Hematopoietic multipotent progenitor cell treated with erythropoietin and hydrocortisone succinate and interleukin-3 and kit ligand, for 4 days (in vitro differentiated cells): ENCODE measurements at places on chromosomes 6 and 20.

GRCh38 chr20:23314699-23315098, 35.9 kb upstream of the NXT1 start:
- DNase-seq: no peak

GRCh38 chr20:50892394-50892793, 38.8 kb downstream of the ADNP start:
- no peak for DNase-seq

- DNase-seq: no peak
These were observed 1.5 kb downstream of the SLC23A2 start for GRCh38 chr20:4999788-5000187.

- DNase-seq: no peak
These were observed 32.8 kb upstream of the CEP85L start for GRCh38 chr6:118683881-118684872.

GRCh38 chr6:79947191-79948186, at the start of gene ELOVL4:
ELOVL4 (minus strand) TSS chr6:79947553; CDS start chr6:79947279, 274 bp downstream.
- peak; percentile 47 for DNase-seq

- no peak for DNase-seq
These were observed 15.5 kb upstream of the TPBG start for GRCh38 chr6:82348130-82348529.

GRCh38 chr6:28693751-28694443, 168.2 kb downstream of the GPX5 start:
- DNase-seq: no peak

GRCh38 chr6:36360241-36361054, 23.8 kb upstream of the BNIP5 start:
- peak; percentile 92 for DNase-seq

GRCh38 chr20:43302936-43303335, 113.2 kb upstream of the PTPRT start:
- DNase-seq: no peak

DNA sequence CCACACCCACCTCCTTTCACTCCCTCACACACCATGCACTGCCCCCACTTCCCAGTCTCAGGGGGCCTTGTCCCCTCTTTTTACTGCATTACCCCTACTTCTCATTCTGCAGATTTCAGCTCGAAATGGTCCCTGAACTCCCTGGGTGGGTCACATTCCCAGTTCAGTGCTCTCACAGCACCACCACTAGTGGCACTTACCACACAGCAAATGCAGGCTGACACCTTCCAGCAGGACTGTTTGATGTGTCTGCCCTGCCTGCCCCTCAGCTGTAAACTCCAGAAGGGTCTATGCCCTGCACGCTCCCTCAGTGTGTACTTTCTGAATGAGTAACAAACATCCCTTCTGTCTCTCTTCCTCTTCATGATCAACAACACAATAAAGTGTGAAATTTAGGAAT, 4.0 kb downstream of the DYNLT1 start:
- DNase-seq: no peak

- DNase-seq: no peak
These were observed 11.6 kb downstream of the SOX4 start for GRCh38 chr6:21605166-21605565.

- no peak for DNase-seq
These were observed 15.7 kb downstream of the SLC23A2 start for GRCh38 chr20:4985658-4986057.

DNA sequence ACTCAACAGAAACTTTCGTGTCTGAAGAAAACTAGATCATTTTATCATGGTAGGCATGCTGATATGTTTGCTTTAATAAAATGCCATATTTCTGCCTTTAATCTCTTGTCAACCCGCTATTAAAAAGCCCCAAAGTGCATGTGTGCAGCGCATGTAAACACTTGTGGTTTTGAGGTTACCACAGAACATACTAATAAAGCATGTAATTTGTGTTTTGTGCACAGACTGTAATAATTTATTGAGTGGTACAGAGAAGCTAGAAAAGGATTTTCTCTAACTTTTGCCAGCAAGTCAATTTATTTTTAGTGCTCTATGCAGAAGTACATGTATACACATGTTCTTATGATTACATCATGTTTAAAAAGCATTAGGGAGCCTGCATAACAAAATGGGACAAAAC, 349.9 kb upstream of the SLC35B3 start:
- DNase-seq: peak; percentile 0

GRCh38 chr6:34285448-34286164, 36.8 kb upstream of the SMIM29 start:
- no peak for DNase-seq

GRCh38 chr20:2817341-2817726, 1.2 kb downstream of the TMEM239 start:
- no peak for DNase-seq

DNA sequence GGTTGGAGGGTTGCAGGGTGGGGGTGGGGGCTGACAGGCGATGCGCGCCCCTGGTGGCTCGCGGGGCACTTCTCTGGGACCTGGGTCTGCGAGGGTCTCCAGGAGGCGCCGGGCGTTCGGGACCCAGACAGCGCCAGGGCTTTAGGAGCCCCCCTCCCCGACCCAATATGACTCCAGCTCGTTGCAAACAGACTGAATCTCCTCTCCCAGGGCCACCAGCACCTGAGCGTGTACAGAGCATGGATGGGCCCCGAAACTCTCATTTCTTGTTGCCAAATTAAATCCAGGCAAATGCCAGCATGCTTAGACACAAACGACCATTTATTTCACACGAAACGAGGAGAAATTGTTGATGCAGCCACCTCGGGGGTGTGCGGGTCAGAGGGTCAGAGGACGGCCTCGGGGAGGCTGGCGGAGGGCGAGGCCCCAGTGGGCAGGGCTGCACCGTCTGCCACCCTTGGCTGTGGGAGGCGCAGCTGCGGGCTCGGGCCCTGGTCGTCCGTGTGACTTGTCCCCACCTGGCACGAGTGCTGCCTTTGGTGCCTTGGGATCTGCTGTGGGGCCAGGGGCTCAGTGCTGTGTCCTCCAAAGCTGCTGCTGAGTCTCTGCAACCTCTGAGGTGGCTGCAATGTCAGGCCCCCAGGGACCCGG, 20.9 kb upstream of the GATA5 start:
- DNase-seq: peak; percentile 62

DNA sequence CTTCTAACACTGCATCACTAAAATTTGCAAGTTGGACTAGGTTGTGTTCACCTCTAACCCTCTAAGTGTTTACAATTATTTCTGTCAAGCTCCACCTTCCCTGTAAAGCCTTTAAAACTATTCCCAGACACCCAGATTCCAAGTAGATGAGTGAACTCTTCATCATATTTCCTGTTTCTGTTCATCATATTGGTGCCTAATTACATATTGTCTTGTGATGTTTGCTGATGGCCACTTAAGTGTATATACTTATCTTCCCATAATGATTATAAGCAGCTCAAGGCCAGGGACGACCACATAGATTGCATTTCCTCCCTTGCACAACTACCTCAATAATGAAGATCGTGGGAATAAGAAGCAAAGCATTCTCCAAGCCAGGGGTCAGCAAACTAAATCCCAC, 16.8 kb downstream of the TNFRSF21 start:
- DNase-seq: no peak

DNA sequence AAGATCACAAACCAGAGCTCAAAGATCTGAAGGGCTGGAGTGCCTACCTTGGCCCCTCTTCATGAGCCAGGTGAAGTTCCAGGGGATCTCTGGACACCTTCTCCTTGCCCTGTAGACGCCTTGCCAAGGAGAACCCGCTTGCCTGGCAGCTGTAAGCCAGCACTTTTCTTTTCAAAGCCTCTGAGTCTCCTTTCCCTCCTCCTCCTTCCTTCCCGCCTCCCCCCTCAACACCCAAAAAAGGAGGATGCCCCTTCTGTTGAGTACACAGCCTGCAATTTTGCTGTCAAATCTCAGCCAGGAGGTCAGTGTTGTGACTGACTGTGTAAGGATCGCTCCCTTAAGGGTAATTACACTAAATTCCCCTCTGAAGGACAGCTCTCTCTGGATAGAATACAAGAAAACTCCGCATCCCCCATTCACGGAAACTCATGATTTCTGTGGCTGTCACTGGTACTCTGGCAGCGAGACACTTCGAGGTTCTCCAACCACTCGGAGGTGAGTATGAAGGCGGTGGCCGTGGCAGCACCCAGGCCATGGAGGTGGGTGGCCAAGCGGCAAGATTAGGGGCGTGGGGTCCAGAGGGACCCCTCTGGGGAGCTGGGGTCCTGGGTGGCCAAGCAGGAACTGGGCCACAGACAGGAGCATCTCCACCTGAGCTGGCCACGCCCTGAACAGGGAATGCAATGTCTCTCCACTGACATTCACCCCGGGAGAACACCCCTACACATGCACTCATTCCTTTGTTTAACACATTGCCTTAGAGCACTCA, 23.2 kb upstream of the FOXP4 start:
- no peak for DNase-seq

- DNase-seq: peak; percentile 84
These were observed 26.3 kb downstream of the C6orf89 start for GRCh38 chr6:36912030-36912454.

GRCh38 chr20:10573273-10573950, 100.4 kb downstream of the JAG1 start:
- no peak for DNase-seq

- DNase-seq: no peak
These were observed 157.6 kb upstream of the OLIG3 start for GRCh38 chr6:137651591-137652335.

DNA sequence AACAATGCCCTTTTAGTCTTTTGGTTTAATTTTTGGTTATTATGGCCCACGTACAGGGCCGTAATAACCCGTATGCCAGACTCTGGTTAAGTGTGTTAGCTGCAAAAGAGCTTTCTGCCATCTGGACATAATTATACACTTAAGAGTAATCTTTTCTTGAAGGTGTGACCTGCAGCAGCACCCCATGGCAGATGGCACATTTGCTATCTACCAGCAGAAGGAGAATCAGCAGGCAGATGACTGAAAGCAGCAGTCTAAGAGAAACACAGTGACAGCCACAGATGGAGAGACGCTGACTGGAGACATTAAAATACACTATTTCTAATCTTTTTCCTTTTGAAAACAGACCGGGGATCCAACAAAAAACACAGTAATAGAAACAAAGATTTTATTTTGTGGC, 18.7 kb downstream of the ASF1A start:
- no peak for DNase-seq

- DNase-seq: no peak
These were observed 41.3 kb upstream of the SNAP25 start for GRCh38 chr20:10177326-10177725.

DNA sequence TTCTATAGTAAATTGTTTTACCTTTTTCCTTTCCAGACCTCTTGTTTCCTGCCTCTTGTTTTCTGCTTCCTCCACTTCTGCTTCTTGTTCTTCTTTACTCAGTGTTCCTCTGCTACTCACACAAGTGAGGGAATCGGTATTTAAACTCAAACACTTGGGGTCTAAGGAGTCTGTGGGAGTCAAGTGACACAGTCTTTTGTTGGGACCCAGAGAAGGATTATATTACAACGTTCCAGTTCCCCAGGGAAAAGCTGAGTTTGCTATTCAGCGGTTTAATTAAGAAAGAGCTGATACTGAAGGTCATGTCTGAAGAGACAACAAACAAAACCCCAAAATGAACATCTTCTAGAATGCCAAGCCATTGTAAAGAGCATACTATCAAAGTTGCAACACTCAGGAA, 107.8 kb upstream of the CITED2 start:
- no peak for DNase-seq

DNA sequence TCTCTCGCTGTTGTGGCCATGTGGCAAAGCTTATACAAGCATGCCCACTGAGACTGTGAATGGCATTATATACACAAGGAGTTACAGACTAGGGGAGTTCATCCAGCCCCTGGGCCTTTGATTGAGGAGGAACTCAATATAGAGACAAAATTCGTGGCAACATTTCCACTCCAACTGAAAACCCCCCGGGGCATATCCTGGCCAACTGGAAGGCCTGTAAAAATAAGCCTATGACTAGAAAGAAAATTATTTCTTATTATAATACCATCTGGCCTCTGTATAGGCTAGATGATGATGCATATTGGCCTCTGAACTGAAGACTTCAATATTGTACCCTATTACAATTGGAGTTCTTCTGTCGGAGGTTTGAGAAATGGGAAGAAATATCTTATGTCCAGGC, 175.5 kb upstream of the GJE1 start:
- DNase-seq: no peak

GRCh38 chr6:44169154-44169553, 10.5 kb downstream of the CAPN11 start:
- DNase-seq: no peak

DNA sequence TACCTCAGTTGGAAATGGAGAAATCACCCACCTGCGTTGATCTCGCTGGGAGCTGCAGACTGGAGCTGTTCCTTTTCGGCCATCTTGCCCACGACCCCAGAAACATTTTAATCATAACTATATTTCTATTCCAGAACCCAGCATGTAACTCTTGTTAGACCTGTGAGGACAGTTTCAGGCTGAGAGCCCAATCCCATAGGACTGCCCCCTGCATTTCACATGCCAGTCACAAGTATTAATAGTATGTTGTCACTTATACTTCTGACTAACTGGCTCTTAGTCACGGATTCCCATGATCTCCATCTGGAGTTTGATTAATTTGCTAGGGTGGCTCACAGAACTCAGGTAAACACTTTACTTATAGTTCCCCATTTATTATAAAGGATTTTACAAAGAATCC, 96.0 kb upstream of the PRND start:
- no peak for DNase-seq

GRCh38 chr20:32112841-32113240, 3.3 kb downstream of the TM9SF4 start:
- peak; percentile 84 for DNase-seq

- DNase-seq: no peak
These were observed 624.7 kb downstream of the UTRN start for GRCh38 chr6:144909753-144910285.

GRCh38 chr20:37297066-37297736, 7.7 kb downstream of the MANBAL start:
- no peak for DNase-seq

DNA sequence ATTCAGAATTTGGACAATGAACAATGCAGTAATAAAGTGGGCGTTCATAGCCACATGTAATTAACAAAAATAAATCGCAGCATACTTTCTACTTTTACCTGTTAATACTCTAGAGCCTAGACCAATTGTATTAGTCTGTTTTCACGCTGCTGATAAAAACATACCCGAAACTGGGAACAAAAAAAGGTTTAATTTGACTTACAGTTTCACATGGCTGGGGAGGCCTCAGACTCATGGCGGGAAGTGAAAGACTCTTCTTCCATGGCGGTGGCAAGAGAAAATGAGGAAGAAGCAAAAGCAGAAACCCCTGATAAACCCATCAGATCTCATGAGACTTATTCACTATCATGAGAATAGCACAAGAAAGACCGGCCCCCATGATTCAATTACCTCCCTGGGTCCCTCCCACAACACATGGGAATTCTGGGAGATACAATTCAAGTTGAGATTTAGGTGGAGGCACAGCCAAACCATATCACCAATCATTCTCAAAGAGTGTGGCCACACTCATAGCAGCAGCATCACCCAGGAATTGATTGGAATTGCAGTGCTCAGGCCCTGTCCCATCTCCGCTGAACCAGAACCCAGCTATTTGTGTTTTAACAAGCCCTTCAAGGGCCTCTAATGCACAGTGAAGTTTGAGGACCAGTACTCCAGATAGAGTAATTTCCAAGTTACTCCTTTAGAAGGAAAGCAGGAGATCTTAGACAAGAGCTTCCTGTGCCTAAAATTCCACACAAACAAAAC, 650.0 kb downstream of the KIF16B start:
- no peak for DNase-seq

- peak; percentile 57 for DNase-seq
These were observed 280.3 kb downstream of the CDC5L start for GRCh38 chr6:44667668-44668390.

- DNase-seq: no peak
These were observed 8.7 kb upstream of the SALL4 start for GRCh38 chr20:51811042-51811355.
